ENCODE measurements at places on chromosomes 5 and 9.

DNA sequence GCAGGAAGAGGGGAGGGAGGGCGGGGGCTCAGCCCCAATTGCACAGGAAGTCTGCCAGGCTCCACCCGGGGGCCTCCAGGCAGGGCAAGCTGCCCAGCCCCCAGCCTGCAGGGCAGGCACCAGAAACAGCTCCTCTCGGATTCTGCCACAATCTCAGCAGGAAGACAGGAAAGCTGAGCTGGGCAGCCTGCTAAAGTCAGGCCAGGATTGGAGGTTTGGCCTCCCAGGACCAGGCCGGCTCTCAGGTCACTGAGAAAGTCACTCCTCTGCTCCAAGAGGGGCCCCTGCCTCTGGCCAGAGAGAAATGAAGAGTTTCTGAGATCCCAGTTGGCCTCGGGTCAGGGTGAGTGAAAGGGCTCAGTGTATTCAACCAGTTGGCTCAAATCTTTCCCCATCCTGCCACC, 54.6 kb upstream of the STXBP1 start:
- no peak for DNase-seq

- no peak for DNase-seq
These were observed 1.0 kb upstream of the PANK3 start for GRCh38 chr5:168580227-168580508.

DNA sequence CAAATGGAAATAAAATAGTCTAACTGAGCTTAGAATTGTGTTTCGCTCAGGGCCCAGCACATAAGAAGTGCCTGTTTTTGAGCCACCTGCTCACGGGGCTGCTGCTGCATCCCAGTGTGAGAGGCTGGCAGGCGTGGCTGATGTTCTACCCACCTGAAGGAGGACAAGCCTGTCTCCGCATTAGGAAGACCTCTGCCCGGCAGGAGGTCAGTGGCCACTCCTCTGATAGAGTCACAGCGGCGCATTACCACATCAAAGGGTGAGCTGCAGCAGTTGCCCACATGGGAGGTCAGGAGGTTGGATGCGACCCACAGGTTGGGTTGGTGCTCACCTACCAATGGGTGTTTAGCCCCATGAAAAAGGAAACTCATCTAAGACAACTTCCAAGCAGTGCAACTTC, 3.7 kb upstream of the SLC6A7 start:
- DNase-seq = no peak

DNA sequence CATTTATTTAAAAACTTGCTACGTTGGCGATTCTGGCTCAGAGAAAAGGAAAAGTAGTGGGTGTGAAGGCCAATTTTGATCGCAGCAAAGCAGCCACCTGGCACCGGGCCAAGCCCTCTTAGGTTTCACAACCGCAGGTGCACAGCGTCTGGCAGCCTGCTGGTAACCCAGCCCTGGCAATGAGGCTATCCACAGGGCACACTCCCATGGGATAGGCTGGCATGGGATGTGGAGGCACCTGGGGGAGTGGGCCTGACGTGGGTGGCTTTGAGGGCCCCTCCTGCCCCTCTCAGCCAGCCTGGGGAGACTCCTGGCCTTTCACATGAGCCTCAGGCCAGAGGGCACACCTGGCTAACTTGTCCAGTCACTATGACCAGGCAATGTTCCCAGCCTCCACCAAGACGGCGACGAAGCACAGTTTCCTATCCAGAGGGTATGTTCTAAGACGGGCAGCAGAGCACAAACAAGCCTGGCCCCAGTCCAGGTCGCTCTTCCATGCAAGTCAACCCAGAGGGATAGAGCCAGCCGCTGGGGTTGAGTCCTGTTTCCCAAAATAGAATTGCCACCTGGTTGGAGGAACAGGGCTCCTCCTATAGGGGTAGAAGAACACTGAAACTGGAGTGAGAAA, 19.0 kb downstream of the CMBL start:
- no peak for DNase-seq

DNA sequence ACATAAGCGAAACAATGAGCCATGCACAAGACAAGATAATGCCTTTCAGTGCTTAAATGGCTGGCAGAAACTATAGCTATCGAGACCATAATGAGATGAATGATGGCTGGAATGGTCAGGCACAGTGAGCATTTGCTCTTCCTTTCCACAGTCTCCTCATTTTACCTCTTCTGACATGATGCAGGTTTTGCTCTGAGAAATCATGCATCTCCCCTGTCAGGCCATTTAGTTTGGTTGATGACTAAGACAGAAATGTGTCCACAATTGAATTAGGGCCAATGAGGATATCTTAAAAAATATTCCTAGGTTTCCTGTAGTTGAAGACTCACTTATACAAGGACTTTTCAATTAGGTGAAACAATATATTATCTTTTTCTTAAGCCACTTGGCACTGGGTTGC, 475.1 kb downstream of the TMEM232 start:
- no peak for DNase-seq

DNA sequence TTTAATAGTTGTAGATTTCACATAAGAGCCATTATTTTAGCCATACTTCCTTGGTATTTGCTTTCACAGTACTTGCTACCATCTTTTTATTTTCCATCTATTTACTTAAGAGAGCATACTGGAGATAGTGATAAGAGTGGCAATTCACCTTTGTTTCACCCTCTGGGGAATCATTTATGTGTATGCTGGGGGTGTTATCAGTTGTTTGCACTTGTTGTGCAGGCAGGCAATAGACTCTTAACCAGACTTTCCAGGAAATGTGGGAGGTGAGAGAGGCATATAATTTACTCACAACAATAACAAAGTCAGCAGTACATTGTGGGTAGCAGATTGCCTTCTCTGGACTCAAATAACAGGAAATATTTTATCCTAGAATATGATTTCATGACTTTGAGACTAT, 1018.3 kb downstream of the CDH12 start:
- DNase-seq = no peak

- DNase-seq = no peak
These were observed 454.6 kb downstream of the RAB3C start for GRCh38 chr5:59037453-59037852.

GRCh38 chr9:101738566-101739183, at the start of gene GRIN3A:
TSS of gene GRIN3A (minus strand) at chr9:101738647. CDS start at chr9:101737979, 668 bp downstream.
- DNase-seq = no peak

GRCh38 chr5:36272136-36272690, 29.5 kb downstream of the RANBP3L start:
- no peak for DNase-seq

DNA sequence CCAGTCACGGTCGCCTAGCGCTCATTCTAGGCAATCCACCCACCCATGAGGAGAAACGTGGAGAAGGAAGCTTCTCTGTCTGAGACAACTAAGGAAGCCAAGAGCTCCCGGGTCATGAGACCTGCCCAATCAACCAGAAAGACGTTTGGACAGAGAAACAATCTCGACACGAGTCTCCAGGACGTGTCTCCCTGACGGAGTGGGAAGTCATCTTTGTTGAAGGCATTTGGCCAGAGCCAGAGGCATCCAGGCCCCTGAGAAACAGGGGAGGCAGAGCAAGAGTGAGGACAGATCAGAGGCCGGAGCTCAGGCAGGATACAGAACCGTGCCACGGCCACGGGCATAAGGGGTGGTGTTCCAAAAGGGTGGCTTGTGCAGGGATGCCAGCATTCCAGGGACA, 479.0 kb downstream of the SPATA31A7 start:
- DNase-seq = no peak

DNA sequence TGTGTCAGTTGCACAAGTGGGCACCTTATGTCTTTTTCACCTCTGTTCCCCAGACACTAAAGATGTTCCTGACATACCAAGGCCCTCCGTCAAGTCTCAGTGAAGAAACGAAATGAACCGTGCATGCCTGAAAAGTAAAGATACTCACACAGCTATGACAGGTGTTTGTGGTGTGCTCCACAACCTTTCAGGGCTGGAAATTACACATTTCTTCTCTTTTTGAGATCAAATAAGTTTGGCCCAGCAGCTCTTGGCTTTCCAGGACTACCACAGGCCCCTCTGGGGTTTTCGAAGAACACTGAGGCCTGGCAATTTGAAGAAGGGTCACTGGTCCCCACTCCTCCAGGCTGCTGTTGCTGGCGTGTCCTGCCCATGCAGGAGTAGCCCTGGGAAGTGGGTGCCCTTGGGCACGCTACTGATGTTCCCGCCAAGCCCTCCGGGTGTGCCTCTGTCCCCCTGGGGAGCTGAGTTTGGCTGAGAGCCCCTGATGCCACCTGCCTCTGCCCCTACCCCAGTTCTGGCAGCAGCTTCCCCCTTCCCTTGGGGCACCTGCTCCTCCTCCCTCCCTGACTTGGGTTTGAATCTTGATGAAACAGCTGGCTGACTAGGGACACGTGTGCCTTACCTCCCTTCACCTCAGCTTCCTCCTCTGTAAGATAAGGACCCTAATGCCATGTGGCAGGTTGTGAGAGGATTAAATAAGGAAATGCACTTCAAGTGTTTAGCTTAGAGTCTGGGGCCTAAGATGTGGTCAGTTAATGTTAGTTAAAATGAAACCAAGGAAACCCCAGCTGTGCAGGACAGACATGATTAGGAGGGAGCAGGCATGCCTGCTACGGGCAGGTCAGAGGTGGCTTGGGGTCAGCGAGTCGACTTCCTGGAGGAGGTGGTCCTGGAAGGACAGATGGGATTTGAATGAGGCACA, 49.1 kb upstream of the GADD45G start:
- no peak for DNase-seq

- no peak for DNase-seq
These were observed 596.9 kb upstream of the WWC1 start for GRCh38 chr5:167694325-167695147.

DNA sequence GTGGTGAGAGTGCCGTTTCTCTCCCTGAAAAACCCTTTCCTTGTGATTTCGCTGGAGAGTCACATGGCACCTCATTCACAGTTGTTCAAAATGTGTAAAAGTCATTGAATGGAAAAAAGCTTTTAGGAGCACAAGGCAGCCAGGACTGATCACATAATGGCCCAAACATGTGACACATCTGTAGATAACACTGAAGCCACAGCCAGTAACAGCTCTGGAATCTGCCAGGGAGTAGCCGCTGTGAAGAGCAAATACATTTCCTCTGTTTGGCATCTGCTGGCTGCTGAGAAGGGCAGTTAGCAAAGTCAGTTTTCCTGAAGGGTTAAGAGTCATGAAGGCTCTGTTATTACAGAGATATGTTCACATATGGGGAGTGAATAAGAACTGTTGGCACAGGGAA, 271.8 kb downstream of the NNT start:
- DNase-seq = no peak

- no peak for DNase-seq
These were observed 522.7 kb downstream of the HTR1A start for GRCh38 chr5:63439537-63439936.

DNA sequence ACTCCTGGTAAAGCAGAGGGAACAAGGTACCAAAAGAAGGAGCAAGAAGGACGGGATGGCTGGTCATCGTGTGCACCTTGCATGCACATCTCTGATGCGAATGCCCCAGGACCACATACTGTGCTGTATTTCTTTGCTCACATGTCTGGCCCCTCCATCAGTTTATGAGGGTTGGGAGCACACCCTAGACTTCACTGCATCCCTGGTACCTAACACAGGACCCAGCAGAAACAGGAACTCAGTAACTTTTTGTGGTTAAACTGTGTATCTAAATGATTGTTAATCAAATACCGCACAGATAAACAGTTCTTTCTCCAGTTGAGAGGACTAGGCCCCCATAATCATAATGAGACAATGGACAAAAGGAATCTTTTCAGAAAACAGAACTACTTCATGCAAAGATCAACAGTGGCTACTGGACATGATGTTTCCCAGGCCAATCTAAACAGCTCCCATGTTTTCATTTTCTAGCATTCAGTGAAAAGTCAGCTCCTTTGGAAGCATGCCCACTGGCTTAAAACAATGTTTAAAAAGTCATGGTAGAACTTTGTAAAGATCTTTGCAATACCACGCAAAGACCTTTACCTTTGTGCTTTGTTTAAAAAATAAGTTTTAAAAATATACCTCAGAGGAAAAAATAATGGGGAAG, 55.5 kb upstream of the IFNK start:
- DNase-seq = no peak

DNA sequence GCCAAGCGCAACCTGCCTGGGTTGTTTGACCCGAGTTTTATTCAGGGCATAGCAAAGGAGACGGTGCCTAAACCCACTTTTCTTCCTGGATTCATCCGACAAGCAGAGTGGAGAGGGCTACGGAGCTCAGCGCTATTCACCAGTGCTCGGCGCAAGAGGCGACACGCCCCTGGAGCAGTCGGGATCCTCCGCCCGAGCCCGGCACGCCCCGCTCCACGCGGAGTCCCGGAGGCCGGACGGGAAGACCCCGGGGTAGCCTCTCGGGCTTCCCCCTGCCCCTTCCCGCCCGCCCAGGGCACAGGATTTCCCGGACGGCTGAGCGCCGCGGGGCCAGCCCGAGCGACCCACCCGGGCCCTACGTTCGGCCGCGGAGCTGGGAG, 427 bp downstream of the SERINC5 start:
- DNase-seq = peak; percentile 61

DNA sequence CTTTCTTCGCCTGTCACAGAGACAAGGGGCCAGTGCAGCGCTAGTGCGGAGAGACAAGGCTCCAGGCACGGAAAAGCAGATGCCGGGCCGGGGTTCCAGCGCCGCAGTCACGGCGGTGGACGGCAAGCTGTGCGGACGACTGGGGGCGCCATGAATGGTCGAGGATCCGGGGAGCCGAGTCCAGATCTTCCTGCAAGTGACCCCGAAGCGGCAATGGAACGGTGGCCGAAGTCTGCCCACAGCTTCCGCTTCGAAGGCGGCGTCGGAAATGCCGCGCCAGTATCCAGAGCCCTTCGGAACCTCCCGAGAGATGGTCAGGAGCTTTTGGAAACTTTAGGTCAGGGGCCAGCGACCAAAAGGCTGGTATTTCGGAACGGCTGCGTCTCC, 601 bp upstream of the FAF2 start:
- no peak for DNase-seq

DNA sequence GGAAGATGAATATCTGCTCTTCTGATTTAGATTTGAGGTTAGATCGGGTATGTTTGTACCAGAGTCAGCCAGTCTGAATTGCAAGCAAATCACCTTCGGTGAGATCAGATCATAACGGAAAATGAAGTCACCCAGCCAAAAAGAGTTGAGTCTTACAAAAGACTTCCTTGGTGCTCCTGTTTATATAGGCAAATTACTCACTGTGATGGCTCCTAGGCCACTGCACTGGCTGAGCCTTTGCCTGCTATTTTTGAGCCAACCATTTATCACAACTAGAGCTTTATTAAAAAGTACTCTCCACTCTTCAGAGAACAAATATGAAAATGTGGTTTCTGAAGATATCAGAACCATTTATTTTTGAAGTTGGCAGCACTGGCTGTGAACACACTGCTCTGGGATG, 277.7 kb upstream of the PCSK5 start:
- no peak for DNase-seq

DNA sequence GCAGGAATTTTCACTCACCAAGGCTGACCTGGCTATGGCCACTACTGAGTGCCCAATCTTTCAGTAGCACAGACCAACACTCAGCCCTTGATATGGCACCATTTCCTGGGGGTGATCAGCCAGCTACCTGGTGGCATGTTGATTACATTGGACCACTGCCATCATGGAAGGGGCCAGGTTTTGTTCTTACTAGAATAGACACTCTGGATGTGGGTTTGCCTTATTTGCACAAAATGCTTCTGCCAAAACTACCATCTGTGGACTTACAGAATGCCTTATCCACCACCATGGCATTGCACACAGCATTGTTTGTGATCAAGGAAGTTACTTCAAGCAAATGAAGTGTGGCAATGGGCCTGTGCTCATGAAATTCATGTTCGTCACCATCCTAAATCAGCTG, 69.7 kb upstream of the SH3GL2 start:
- no peak for DNase-seq
